Activated naive CD8-positive, alpha-beta T cell treated with anti-CD3 and anti-CD28 coated beads, Interleukin-2, amount 10 ng/mL, durations not matched to agents 7 days and 5 days (primary cell): ENCODE measurements at places on chromosomes 4 and X. TPM values are rescaled to one million over a fixed set of nuclear protein-coding genes. Genes with fewer than 3 reads are reported as not detected.

- H3K4me3 ChIP-seq: peak overlapping the region; percentile 59
- H3K4me1 ChIP-seq: peaks cover 20% of the 10 kb centered on the region
These were observed 2.8 kb upstream of the PCDH7 start for GRCh38 chr4:30717208-30718020.

- peaks cover 2% of the 10 kb centered on the region for H3K27me3 ChIP-seq
- H3K4me3 ChIP-seq: peak overlapping the region; percentile 53
- H3K36me3 ChIP-seq: no peaks in the 10 kb centered on the region
- peak; percentile 38 for DNase-seq
- peaks cover 24% of the 10 kb centered on the region for H3K4me1 ChIP-seq
- H3K27ac ChIP-seq: peak overlapping the region; percentile 86
These were observed 32.5 kb upstream of the TLR2 start for GRCh38 chr4:153651587-153651986.

DNA sequence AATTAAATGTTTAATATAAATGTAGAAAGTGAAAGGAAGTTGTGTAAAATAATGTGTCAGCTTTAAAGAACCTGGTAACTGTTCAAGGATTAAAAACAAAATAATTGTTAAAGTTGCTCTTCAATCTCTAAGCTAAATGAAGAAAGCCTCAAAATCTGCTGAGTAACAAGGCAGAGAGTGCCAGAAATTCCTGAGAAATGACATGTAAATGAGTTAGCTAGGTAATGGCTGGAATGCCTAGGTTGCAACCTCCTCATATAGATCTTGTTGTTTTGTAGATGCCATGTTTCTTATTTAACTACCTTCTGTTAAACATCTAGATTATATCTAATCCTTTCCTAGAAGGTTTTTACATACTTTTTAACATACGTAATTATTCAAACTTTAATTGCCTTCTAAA lies 763.6 kb upstream of the AGA start:
- no peak for DNase-seq
- H3K27me3 ChIP-seq: no peaks in the 10 kb centered on the region
- peaks cover 1% of the 10 kb centered on the region for H3K4me1 ChIP-seq
- no peaks in the 10 kb centered on the region for H3K36me3 ChIP-seq

DNA sequence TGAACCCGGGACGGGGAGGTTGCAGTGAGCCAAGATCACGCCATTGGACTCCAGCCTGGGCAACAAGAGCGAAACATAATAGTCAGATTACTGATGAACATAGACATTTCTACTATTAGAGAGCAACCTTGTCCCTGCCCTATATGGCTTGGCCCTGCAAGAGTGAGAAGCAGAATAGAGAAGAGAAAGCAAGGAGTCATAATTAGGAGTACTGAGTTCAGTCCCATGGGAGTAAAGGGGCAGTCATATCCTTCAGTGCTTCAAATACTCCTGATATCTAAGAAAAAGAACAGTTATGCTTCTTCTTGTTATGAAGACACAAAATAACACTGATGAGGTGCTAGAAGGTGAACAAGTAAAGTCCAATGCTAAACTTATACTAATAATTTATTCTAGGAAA lies 33.8 kb downstream of the CLDN2 start:
- H3K4me1 ChIP-seq: no peaks in the 10 kb centered on the region
- peaks cover 2% of the 10 kb centered on the region for H3K36me3 ChIP-seq
- no peak overlapping the region for H3K27ac ChIP-seq
- H3K27me3 ChIP-seq: no peaks in the 10 kb centered on the region
- H3K4me3 ChIP-seq: no peak overlapping the region

DNA sequence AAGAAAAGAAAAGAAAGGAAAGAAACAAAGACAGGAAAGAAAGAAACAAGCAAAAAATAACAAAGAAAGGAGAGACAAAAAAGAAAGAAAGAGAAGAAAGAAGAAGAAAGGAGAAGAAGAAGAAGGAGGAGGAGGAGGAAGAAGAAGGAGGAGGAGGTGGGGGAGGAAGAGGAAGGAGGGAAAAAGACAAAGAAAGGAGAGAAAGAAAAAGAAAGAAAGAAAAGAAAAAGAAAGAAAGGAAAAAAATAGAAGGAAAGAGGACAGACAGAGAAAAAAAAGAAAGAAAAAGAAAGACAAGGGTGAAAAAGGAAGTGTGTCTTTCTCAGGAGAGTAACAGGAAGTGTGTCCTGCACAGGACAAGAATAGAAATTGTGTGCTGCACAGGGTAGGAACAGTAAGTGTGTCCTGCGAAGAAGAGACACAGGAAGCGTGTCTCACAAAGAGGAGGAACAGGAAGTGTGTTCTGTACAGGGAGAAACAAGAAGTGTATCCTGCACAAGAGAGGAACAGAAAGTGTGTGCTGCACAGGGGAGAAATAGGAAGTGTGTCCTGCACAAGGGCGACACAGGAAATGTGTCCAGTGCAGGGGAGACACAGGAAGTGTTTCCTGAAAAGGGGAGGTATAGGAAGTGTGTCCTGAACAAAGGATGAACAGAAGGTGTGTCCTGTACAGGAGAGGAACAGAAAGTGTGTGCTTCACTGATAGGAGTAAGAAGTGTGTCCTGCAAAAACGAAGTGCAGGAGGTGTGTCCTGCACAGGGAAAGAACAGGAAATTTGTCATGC lies 101.2 kb downstream of the ARSF start:
- H3K27me3 ChIP-seq: no peaks in the 10 kb centered on the region
- H3K4me3 ChIP-seq: no peak overlapping the region
- H3K4me1 ChIP-seq: peaks cover 8% of the 10 kb centered on the region

The S100P gene
- total RNA-seq: 1.5 TPM

The MAML3 gene
- total RNA-seq: 4.6 TPM
